ENCODE measurements at places on chromosomes 3 and 15.

- DNase-seq = peak; percentile 16
These were observed 24.4 kb downstream of the MAP1A start for GRCh38 chr15:43541785-43542184.

GRCh38 chr3:62039586-62039985 lies 333.8 kb downstream of the FEZF2 start:
- DNase-seq = no peak

DNA sequence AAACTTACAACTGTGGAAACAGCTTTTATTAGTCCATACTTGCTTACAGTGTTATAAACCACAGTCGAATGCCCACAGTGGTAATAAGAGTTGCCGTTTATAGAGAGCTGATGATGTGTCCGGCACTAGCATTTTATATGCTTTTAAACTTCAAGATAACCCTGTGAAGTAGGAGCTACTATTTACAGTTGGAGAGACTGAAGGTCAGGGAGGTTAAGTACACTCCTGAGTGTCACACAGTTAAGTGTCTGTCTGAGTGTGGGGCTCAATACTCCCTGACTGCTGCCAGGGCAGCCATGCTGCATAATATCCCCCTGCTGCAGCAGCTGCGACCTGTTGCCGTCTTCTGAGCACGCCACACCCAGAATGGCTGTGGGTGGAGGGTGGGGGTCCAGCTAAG lies 89.9 kb upstream of the TNFAIP8L3 start:
- DNase-seq = no peak

GRCh38 chr3:166522017-166522416 lies 684.8 kb upstream of the BCHE start:
- no peak for DNase-seq

DNA sequence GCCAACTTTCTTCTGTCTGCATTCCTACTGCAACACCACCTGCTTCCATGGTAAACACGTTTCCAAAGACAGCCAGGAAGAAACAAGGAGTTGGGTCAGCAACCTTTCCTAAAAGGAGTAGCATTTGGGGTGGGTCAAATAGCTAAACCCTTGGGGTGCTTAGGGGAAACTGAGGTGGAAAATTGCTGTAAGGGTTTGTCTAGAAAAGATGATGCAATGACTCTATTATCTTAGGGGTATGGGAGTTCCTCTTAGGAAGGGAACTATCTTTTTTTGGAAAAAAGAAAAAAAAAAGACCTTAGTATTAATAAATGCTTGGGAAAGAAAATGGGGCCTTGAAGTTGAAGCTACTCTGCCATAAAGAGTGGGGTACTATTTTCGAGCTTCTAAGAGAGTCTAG lies 86.1 kb upstream of the POMGNT2 start:
- DNase-seq = no peak

GRCh38 chr3:133890037-133890436 lies 5.6 kb downstream of the RAB6B start:
- DNase-seq = peak; percentile 63

GRCh38 chr3:47578119-47578632 lies 489 bp downstream of the CSPG5 start:
- peak; percentile 73 for DNase-seq

- DNase-seq = no peak
These were observed 523.6 kb downstream of the NTRK3 start for GRCh38 chr15:87732976-87733375.

- DNase-seq = no peak
These were observed 234.0 kb downstream of the MYRIP start for GRCh38 chr3:40043444-40043755.

DNA sequence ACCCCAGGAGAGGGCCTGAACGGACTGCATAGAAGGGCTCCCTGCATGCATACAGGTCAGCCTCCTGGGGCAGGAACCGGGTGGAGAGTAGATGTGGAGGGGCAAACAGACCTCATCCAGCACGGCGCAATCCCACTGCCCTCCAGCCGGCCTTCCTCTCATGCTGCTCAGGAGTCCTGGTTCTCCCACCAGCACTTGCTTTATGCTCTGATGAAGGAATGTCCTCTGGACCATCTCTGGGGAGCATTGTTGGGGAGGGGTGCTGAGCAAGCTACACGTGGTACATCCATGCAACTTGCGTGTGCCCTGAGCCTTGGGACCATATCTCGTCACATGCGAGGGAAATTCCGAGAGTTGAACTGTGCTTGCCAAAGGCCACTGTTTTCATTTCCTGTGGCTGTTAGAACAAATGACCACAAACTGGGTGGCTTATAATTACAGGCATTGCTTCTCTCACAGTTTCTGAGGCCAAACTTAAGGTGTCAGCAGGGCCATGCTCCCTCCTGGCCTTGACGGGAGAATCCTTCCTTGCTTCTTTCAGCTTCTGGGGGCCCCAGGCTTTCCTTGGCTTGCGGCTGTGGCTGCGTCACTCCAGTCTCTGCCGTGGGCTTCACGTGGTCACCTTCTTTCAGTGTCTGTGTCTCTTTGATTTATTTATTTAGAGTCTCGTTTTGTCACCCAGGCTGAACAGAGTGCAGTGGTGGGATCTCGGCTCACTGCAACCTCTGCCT lies 12.2 kb downstream of the SELENOS start:
- no peak for DNase-seq

DNA sequence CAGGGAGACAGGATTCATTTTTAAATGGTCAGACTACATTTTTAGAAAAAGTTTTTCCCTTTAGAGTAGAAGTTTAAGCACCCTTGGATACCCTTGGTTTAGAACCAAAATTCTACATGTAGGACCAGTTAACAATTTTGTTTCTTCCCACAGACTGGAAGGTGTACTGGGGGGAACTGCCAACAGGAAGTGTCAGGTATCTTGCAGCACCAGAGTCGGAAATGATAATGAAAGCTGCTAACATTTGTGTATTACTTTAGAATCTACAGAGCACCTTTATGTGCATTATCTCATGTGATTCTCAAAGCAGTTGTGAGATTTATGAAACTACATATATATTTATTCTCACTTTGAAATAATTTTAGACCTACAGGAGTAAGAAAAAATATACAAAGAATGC lies 21.5 kb downstream of the SPRED1 start:
- no peak for DNase-seq

GRCh38 chr3:17187589-17188184 lies 302.9 kb downstream of the PLCL2 start:
- DNase-seq = no peak

DNA sequence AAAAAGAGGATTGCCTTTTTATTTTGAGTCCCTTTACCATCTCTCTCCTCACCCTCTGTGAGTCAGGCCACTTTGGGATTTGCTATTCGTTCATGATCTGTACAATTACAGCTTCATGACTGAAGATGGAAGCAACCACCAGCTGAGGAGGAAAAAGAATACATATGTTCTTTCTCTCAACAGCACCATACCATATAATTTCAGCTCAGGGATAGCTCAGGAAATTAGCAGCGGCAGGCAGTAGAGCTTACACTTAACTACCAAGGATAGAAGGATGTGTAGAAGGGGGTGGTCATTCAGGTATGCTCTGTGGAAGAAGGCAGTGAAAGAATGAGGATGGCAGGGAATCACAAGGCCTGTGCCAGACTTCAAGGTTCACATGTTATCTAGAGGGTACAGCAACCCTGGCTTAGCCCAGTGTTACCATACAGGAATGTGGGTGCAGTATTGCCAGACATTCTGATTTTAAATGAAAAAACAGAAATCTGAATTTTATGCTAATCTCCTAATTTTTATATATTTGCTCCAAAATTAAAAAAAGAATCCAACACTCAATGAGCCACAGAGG lies 17.9 kb downstream of the PLS1 start:
- DNase-seq = no peak
